ENCODE measurements at places on chromosomes 2 and 18.

DNA sequence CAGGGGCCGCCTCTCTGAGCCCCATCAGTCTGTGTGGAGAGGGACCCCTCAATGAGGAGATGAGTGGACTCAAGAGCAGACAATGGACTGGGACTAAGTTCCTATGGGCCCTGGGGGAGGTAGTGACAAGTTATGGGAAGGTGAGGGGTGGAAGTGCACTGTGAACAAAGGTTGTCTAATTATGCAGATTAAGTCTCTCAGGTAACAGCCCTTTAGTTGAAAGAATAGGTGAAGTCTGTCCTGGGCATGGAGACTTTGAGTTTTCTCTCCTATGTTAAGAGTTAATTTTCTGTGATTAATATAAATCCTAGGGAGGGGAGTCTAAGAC, 243.8 kb downstream of the FAM210A start:
- DNase-seq: no peak

DNA sequence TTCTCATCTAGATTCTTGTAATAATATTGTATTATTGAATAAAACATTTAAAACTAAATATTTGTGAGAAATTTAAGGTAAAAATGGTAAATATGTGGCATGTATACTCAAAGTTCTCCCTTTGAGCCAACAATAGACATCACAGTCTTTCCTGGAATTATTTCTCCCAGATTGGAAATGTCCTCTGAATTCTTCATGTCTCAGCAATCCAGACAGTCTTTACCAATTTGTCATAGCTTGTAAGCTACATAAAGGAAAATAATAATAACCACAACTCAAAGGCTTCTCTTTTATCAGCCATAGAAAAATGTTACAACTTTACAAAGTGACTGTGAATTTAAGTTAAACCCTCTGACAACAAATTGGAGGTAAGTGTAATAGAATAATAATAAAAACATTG, 784.9 kb downstream of the EPHA4 start:
- no peak for DNase-seq

- no peak for DNase-seq
Measured at GRCh38 chr2:64331849-64332699, 121.9 kb upstream of the LGALSL start.

DNA sequence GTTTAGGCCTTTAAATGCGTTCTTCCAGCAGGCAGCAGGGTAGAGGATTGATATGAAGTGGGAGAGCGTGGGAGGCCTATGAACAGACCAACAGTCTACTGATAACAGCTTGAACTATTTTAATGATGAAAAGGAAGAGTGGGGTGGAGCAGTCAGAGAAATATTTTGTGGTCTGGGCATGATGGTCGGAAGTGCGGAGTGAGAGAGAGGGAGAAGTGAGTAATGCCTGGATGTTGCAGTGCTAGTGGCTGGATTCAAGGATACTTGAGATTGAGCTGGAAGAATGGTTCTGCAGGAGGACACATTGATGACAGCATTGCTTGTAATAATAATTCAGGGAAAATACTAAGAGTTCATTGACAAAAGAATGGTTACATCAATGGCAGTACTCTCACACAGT, 151.0 kb upstream of the DAPL1 start:
- no peak for DNase-seq

- DNase-seq: no peak
Measured at GRCh38 chr2:33681364-33681757, 82.3 kb upstream of the FAM98A start.

DNA sequence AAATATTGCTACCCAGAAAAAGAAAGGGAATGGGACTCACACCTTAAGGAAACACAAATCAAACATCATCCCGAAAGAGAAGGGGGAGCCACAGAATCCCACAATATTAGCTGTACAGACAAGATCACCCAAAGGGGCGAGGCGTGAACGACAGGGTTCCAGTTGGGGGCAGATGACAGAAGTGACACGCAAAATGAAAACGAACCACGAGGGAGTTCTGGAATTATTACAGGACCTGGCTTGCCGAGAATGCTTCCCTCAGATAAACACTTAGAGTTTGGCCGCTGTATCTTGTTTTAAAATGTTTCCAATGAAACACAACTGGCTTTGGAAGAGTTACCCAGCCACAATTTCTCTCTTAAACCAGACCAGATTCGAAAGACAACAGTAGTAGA, 60.4 kb downstream of the C2orf76 start:
- no peak for DNase-seq

DNA sequence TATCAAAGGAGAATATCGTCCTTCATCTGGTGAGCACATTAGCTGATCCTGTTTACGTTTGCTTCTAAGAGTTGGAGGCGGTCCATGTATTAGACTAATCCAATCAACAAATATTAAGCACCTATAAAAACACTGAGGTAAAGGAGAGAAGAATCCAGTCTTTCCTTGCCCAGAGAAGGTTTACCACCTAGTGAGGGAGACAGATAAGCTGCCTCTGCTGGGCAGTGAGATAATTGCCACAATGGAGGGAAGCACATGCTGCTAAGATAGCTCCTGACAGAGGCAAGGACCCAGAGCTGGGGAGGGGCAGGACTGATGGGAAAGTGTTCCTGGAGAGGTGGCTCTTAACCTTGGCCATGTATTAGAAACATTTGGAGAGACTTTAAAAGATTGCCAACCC, 36.7 kb upstream of the ST8SIA5 start:
- no peak for DNase-seq

DNA sequence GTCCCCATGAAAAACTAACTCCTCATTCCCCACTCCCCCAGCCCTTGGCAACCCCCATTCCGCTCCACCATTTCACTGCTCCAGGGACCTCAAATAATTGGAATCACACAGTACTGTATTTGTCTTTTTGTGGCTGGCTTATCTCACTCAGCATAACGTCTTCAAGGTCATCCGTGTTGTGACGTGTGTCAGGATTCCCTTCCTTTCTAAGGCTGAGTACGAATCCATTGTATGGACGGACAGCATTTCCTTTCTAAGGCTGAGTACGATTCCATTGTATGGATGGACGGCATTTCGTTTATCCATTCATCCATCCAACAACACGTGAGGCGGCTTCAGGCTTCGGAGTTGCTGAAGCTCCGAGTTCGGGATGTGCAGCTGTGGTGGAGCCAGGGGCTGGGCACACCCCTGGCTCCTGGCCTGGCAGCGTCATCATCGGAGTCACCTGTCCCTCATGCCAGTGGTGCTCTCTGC, 1.2 kb upstream of the ASB1 start:
- DNase-seq: no peak

DNA sequence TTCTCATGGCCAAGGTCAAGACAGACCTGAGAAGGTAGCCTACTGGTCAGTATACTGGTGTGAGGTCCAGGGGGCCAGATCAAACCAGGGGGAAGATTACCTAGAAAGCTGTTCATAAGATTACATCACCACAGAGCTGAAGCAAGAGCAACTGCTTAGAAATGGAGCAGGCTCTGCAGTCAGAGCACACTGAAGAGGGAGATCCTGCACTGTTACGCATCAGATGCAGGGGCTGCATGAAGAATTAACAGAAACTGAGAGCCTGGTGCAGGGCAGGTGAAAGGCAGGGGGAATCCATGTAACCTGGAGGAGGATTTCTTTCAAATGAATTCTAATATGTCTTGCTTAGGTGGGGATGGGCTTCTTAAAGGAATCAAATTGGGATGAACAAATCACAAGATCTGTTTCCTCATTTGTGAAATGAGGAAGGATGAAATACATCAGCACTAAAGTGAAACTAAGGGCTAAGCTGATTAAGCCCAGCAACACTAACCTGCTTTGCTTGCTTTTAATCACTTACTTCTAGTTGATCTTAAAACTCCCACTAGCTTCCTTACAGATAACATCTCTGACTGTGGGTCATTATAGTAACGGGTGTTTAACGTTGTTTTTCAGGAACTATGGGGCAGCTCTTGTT, 74.3 kb upstream of the ADAM23 start:
- DNase-seq: no peak

DNA sequence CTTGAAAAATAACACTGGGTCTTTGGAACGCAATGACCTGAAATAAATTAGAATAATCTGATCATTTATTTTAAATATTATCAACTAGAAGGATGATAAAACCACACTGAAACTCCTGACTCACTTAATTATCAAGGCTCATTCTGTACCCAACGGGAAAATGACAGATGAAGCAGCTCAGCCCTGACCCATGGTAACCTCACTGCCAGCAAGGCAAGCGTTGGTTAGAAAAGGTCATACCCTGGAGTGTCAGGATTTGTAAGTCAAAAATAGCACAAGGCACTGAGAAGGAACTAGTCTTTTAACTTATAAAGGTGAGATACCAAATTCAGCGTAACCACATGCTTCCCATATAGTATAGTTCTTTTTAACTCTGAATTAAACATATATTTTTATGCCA, 277.5 kb downstream of the ETAA1 start:
- DNase-seq: no peak

DNA sequence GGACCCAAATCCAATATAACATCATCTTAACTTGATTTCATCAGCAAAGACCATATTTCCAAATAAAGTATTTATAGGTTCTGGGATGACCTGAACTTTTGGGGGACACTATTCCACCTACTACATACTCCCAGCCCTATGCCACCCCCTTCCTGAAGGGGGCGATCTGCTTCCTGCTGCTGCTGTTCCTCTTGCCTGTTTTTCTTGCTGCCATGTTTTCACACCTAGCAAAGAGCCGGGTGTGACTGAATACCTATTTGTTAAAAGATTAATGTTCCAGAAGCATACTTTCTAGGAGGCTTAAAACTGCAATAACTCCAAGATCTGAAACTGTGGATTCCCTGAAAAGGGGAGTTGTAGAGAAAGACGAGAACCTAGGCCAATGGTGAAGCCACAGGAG, 89.7 kb downstream of the ICOS start:
- no peak for DNase-seq

GRCh38 chr2:45699032-45699658, 47.7 kb downstream of the PRKCE start:
- no peak for DNase-seq

DNA sequence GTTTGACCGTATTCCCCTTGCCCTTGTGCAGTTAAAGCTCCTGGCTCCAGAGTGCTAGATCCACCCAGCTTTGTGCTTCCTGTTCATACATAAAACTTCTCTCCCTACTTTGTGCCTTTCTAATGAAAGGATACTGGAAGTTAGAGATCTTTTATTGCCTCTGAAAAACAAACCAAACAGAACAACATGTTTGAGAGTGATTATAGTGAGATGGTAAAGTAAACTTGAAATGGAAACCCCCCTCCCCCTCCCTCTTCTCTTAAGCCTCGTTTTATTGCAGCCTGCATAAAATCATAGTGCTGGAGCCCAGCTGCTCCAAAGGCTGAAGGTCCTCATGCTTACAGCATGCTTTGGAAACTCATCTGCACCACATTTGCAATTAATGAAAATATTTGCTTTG, 125.1 kb downstream of the TANC1 start:
- DNase-seq: no peak

- no peak for DNase-seq
Measured at GRCh38 chr2:98894331-98895000, 41.6 kb downstream of the CRACDL start.

DNA sequence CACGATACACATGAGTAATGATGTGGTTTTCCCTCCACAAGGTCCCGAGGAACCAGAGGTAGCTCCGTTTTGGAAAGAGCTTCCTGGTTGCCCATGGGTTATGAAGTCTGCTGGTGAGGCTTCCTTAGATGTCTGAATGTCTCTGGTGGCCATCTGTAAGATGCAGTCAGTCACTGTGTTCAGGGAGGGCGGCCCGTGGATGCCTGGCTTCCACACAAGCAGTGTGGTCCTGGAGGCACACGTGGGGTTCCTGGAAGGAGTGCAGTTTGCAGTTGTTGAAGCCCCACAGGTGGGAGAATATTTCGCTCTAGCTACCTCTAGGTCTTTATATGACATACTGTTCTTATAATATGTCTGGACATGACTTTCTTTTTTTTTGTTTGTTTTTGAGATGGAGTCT, 209.0 kb downstream of the FAM210A start:
- no peak for DNase-seq

- no peak for DNase-seq
Measured at GRCh38 chr2:147623328-147623727, 221.5 kb upstream of the ACVR2A start.

DNA sequence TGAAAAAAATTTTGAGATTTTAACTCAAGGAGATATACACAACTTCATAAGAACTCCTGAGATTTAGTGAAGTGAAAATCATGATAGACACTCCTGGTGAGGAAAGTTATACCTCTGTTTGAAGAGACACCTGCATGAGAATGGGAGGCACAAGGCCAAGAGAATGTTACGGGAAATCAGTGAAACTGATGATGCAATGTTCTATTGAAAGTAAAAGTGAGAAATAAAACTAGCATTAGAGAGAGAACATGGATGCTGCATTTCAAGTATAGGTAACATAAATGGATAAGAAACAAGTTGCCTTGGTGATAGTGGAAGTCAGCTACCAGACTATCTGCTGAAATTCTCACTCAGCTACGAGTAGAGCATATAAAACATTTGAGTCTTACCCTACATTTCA, 562.1 kb upstream of the FANCL start:
- no peak for DNase-seq

DNA sequence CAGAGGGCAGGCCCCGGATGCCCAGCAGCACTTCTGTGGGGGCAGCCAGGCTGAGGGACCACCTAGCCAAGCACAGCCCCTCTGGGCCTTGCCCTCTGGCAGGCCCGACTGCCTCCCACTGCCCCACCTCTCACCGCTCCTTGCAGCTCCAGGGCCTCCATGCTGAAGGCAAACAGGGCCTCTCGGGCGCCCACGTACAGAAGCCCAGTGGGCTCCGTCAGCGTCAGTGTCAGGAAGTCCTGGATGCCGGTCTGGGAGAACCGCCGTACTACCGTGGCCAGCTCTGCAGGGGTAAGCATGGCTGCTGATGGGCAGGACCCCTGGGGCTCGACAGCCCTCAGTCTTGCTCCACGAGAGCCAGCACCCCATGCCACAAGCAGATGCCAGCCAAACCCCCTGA, 3.7 kb downstream of the SEMA4C start:
- DNase-seq: no peak

GRCh38 chr2:2743164-2743571, 412.1 kb upstream of the MYT1L start:
- no peak for DNase-seq

- no peak for DNase-seq
Measured at GRCh38 chr18:8277270-8277669, 332.0 kb upstream of the RAB12 start.

DNA sequence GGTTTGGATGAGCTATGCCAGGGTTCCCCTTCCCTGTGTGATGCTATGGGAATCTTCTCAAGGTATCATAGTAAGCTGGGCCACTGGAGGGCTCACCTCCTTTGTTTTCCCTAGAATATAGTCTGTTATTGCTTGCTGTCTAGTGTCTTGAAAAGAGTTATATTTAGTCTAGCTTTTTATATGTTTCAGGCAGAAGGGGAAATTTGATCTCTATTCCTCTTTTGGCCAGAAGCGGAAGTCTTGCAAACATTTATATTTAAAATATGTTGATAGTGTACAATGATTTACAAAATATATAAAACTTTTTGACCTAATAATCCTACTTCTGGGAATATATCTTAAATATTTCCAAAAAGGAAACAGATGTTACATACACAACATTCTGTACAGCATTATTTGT, 260.7 kb downstream of the FHOD3 start:
- DNase-seq: no peak

DNA sequence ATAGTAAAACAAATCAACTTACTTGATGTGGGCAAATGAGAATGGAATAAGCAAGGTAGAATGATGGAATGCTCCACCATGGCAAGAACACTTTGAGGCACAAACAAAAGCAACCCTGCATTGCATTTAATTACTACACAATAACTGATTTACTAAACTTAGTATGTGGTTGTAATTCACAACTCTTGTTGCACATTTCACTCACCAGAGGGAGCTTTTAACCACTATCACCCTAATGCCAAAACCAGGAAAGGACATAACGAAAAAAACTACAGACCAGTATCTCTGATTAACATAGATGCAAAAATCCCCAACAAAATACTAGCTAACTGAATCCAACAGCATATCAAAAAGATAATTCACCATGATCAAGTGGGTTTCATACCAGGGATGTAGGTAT, 659.8 kb downstream of the CPS1 start:
- DNase-seq: no peak
